ENCODE measurements at places on chromosomes 4 and X.

GRCh38 chr4:7506119-7506518 lies 71.4 kb upstream of the PSAPL1 start:
- DNase-seq: no peak

DNA sequence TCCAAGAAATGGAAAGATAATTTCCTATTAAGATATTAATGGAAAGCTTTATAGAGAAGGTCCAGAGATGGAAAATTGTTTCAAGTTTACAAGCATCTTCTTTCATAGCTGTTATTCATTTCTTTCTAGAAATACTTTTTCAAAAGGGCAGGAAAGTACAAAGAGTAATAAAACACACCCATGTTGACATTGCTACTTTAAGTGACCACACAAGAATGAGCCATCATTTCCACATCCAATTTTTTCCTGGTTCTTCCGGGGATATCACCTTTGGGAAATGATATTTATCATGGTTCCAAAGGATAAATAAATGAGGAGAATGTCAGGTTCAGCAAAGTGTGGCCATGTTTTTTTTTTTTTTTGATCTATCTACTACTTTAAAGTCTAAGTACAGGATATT lies 4.5 kb downstream of the GLRA2 start:
- DNase-seq: no peak

DNA sequence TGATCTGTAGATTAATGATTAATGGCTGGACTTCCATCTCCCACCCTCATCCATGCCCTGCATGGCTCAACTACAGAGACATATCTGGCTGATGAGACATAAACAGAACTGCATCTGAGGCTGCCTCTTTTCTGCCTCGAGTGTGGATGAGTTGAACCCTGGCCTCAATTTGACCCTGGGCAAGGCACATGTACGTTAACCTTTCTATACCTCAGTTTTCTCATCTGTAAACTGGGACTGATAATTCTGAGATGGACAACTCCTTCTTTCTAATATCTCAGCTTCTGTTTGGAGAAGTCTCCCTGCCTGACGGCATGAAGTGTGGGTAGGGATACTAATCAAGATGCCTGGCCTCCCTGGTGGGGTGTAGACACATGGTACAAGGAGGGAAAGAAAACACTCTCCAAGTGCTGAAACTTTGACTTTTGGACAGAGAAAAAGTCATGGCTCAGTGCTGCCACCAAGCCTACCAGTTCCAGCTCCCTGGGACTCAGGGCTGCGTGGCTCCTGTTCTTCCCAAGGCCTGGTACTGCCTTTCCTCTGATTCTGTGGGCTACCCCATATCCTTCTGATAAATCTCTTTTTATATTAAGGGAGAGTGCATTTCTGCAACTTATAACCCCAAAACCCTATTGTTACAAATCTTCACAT lies 64.4 kb downstream of the HAUS3 start:
- DNase-seq: peak; percentile 4

GRCh38 chr4:89486042-89486441 lies 178.4 kb upstream of the GPRIN3 start:
- DNase-seq: peak; percentile 52

- no peak for DNase-seq
These were observed 73.3 kb downstream of the LIMCH1 start for GRCh38 chr4:41611124-41611838.

DNA sequence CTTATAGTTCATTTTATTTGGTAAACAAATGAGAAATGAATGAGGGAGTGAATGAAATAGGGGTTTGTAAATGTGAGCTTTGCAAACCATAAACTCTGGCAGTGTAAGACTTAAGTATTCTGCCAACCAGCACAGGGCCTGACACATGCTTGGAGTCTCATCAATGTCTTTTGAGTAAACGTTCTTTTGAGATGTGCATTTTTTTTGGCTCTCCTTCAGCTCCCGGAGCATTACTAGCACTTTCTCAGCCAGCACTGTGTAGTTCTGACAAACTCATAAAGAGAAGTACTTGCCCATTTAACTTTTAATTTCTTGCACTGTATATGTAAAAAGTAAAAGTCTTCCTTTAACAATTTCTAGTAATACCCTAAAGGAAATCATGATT lies 245.3 kb downstream of the HS3ST1 start:
- DNase-seq: no peak

GRCh38 chrX:150446151-150446550 lies 83.0 kb downstream of the MAMLD1 start:
- DNase-seq: peak; percentile 5

- DNase-seq: peak; percentile 74
These were observed 1.1 kb upstream of the USP38 start for GRCh38 chr4:143183513-143184216.

DNA sequence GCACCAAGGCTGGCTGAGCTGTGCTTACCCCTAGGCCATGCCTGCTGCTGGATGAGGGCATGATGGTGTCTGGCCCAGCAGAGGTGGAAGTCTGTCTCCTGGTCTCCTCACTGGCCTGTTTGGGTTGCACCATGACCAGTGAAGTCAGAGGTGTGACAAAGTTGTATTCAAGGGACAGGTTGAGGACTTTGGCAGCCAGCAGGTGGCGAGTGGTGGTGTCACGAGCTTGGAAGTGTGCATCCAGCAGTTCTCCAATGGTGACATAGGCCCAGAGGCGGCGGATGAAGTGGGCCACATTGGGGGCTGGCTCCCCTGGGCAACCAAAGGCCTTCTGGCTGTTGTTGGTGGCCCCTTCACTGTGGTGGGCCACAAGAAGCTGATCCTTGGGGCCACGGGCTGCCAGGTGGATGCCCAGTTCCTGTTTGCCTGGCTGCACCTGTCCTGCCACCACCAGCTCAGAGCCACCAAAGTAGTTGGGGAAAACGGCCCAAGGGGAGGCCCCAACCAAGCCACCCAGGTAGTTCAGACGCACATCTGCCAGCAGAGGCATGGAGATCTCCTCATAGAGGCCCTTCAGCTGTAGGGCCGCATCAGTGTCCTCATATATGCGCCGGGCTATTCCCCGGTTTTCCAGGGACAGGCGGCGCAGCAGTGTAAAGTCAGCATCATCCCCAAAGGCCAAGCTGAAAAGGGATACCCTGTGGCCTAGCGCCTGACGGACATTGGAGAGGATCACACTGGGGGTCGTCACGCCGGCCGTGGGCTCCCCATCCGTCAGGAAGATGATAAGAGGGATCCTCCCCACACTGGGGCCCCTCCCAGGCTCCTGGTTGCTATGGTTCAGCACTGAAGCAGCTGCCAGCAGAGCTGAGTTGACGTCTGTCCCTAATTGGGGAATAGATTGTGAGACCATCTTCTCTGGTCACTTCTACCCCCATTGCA lies 39.7 kb downstream of the ITIH6 start:
- DNase-seq: no peak

DNA sequence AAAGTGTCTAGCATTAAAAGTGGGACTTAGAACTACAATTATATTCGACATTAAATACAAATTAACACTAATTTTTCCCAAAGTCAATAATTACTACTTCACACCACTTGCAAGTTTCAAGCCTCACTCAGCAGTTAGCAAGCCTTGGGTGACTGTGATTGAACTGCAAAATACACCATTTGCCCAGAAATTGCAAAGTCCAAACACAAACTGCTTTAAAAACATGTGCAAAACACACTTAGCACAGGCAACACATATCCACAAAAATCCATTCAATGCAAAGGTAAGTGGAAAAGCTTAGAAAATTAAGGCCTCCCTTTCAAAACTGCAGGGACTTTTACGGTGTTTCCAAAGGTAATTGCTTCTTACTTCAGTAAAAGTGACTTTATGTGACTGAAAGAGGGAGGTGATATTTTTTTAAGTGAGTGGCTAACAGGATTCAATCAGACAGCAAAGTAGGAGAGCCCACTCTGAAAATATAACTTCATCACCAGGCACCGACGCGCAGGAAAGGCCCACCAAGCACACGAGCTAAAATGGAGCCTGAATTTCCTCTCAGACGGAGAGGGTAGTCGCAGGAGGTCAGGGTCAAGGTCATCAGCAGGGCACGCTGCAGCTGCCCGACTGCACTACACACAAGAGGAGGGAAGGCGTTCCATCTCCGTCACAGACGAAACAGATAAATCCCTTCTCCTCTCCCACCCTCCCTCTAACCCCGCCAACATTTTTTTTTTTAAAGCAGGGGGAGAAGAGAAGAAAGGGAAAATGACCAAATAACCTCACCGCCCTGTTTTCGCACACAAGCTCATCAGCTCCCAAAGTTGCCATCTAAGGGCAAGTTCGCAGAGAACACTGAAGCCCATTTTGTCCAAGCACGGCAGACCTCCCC lies 3.1 kb downstream of the ZNF827 start:
- peak; percentile 90 for DNase-seq

DNA sequence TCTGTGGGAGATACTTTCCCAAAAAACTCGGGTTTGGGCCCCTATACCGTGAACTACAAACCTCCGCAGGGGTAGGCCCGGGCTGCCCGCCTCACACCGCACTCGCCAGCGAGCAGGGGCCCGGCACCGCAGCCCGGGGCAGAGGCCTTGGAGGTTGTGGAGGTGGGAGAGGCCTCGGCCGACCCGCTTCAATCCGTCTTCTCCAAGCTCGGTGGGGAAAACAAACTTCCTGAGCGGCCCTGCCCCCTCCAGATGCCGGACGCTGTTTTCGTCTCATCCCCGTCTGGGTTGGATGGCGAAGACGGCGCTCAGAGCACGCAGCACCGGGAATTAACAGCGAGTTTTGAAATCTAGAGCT lies 442 bp upstream of the MCUB start:
- no peak for DNase-seq

DNA sequence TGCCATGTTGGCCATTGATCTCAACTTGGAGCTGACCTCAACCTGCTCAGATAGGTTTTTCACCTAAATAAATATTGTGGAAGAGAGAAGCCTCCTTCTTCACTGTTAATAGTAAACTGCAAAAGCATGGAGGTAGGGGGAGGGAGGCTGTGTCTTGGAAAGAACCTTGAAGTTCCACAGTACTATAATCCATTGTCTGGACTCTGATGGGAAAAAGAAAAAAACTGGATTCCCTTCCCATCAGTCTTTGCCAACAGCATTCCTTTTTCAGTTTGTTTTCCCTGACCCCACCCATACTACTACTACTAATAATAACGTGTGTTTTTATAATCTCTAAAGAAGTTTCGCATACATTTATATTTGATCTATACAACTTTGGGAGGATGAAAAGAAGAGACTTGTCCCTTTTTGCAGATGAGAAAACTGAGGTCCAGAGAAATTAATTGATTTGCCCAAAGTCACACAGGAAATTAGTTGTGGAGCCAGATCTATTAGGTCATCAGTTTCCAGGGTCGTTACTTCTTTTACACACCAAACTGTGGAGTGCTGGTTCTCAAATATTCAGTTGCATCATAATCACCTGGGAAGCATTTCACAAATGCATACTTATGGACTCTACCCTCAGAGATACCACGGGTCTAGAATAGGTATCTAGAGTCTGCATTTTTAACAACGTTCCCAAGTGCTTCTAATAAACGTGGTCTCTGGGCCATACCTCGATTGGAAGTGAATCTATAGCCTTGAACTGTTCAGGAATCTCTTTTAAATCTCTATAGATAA lies 59.1 kb downstream of the LUZP4 start:
- DNase-seq: no peak

GRCh38 chr4:173013232-173013930 lies 155.2 kb upstream of the GALNT7 start:
- DNase-seq: peak; percentile 78

DNA sequence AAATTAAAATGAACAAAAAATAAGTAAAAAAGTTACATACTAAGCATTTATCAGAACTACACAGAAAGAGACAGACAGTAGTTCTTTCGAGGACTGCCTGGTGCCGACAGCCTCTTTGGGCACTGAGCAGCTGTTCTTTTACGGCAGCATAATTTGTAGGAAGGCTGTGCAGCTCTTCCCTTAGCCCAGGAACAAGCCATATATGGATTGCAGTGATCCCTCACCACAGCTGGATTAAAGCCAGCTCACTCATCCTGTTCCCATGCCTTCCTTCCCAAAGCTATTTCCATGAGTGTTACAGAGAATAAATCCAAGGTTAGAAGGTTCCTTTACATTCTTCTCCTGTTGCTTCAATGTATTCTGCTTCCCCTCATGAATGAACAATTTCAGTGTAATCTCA lies 71.7 kb downstream of the DDX60L start:
- no peak for DNase-seq
